ENCODE measurements at places on chromosomes 12 and 14.

- no peak for DNase-seq
These were observed 17.8 kb downstream of the OLR1 start for GRCh38 chr12:10154145-10154496.

DNA sequence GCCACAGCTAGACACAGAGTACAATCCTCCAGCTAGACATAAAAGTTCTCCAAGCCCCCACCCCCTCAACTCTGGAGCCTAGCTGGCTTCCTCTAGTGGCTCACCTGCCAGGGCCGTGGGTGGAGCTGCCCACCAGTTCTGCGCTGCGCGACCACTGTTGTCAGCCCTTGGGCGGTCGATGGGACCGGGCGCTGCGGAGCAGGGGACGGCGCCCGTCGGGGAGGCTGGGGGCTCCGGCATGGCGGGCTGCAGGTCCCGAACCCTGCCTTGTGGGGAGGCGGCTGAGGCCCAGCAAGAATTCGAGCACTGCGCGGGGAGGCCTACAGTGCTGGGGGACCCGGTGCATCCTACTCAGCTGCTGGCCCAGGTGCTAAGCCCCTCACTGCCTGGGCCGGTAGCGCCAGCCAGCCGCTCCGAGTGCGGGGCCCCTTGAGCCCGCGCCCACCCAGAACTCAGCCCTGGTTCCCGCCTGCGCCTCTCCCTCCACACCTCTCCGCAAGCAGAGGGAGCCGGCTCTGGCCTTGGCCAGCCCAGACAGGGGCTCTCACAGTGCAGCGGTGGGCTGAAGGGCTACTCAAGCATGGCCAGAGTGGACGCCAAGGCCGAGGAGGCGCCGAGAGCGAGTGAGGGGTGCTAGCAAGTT is 51.0 kb downstream of the RTN1 start:
- no peak for DNase-seq

- no peak for DNase-seq
These were observed 11.7 kb downstream of the CAMKK2 start for GRCh38 chr12:121284551-121285390.

DNA sequence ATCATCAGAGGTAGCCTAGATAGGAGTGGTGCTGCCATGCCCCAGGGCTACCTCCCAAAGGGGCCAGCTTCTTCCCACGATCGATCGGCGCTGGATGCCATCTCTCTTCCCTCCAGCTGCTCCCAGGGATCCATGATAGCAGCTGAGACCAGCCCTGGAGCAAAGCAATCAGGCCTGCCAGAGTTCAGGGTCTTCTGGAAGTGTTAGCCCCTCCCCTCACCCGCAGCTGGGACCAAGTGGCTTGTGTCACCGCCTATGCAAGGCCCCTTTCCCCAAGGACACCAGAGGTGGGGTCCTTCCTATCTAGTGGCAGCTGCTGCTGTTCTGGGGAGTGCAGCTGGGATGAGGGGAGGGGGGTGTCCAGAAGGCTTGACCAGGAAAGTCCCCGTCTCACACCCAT is 87.0 kb downstream of the IRF2BPL start:
- DNase-seq = no peak

GRCh38 chr14:67749341-67750084 is 47.8 kb downstream of the RDH12 start:
- no peak for DNase-seq

DNA sequence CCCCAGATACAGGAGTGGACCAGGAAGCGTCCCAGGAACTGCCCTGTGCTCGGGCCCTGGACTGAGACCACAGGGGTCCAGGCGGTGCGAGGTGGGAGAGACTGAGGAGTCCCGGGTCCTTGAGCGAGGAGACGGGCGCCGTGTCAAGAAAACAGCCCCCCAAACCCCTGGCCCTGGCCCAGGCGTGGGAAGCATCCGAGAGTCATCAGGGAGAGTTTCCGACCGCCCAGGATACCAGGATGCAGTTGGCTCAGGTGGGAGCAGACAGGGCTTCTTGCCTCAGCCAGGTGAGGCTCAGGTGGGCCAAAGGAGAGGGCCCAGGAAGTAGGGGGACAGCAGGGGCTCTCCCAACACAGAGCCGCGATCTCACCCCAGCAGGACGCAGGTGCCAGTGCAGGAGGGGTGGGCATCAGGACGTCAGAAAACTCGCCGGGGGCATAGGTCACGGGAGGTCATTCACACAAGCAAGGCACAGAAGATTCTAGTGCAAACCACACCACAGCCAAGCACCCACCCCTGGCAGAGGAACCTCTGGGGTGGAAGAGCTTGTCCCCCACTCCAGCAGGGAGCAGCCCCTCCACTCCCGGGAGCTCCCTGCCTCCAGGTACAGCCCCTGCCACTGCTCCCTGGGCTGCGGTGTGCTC is 102.5 kb upstream of the EIF5 start:
- no peak for DNase-seq

DNA sequence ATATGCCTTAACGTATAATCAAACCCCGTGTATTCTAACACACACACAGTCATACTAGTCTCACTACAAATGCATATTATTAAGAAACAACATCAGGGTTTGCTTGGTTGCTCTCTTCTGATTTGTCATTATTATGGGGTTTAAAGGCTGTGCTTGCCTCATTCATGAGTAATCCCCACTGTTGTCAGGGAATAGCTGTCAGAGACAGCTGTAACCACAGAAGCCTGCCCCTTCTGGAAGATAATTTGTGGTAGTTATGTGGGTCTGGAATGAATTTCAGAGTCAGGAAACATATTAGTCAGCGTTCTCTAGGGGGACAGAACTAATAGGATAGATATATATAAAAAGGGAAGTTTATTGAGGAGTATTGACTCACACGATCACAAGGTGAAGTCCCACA is 456.9 kb upstream of the TMEM132C start:
- no peak for DNase-seq

DNA sequence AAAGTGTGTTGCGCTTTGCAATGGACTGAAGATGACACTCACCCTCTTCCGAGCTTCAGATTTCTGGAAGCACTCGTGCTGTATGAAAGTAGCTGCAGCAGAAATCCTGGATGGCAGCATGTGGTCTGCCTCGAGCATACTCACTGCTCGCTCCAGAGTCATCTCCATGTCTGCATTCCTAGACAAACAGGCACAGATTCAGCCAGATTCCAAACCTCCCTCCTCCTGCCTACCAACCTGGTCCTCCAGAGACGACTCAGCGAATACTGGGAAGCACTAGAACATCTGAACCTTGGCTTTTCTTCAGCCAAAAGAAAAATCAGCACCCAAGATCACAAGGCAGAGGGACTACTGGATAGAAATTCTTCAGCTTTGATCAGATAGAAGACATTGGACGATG is 27.7 kb downstream of the PKP2 start:
- DNase-seq = no peak

- no peak for DNase-seq
These were observed 1.2 kb downstream of the TMEM120B start for GRCh38 chr12:121713793-121714192.

DNA sequence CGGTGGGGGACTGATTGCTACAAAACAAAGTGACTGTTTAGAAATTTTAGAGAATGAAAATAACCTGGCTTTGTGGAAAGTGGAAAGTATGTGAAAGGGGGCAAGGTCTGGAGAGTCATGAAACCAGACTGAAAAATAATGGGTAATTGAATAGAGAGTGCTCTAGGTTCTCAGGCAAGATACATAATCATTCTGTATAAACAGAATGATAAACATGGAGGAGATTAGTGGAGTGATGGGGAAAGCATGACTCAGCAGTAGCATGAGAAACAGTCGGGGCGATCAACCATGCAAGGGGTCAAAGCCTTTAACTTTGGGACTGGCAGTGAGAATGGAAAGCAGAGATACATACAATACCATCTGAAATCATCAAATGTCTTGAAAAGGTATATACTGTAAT is 332.5 kb downstream of the CCER1 start:
- no peak for DNase-seq

DNA sequence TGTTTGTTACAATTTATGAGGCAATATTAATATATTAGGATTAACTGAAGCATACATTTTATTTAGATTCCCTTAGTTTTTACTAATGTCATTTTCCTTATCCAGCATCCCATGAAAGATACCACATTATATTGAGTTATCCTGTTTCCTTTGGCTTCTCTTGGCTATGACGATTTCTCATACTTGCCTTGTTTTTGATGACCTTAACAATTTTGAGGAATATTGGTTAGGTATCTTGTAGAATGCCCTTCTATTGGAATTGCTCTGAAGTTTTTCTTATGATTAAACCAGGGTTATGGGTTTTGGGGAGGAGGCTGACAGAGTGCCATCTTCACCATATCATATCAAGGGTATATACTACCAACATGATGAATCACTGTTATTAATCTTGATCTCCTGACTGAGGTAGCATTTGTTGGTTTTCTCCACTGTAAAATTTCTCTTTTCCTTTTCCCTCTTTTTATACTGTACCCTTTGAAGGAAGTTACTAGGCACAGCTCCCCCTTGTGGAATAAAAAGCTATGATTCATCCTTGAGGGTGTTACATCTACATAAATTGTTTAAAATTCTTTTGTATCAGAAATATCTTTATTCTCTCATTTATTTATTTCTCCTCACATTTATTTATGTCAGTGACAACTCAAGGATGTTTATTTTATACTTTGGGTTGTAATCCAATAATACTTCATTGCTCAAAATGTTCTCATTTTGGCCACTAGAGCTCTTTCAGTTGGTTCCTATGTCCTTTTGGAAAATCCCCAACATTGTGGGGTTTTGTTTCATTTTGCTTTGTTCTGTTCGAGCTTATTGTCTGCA is 239.0 kb downstream of the SLC16A7 start:
- DNase-seq = no peak

DNA sequence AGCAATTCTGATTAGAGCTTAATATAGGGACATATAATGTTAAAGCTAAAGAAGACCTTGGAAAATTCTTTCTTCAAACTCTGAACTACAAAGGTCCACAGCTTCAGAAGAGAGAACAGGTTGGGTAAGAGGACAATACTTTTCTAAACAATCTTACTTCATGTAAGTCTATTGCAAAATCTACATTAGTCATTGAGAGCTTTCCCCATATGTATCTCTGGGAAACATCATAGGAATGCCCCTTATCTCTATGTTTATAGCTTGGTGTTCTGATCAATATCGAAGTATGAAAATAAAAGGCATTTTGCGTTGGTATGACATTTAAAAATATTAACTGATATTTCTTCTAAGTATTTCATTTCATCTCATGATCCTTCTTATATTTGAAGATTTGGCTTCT is 962.6 kb downstream of the AACS start:
- no peak for DNase-seq

GRCh38 chr14:80271389-80271788 is 60.1 kb upstream of the DIO2 start:
- DNase-seq = no peak

- no peak for DNase-seq
These were observed 3.3 kb downstream of the BRMS1L start for GRCh38 chr14:35829449-35829848.
